ENCODE measurements at places on chromosomes 6 and 20. TPM values are rescaled to one million over a fixed set of nuclear protein-coding genes. Genes with fewer than 3 reads are reported as not detected.

- no peak for ATAC-seq
Measured at GRCh38 chr20:59788196-59788735, 145.2 kb downstream of the SYCP2 start.

DNA sequence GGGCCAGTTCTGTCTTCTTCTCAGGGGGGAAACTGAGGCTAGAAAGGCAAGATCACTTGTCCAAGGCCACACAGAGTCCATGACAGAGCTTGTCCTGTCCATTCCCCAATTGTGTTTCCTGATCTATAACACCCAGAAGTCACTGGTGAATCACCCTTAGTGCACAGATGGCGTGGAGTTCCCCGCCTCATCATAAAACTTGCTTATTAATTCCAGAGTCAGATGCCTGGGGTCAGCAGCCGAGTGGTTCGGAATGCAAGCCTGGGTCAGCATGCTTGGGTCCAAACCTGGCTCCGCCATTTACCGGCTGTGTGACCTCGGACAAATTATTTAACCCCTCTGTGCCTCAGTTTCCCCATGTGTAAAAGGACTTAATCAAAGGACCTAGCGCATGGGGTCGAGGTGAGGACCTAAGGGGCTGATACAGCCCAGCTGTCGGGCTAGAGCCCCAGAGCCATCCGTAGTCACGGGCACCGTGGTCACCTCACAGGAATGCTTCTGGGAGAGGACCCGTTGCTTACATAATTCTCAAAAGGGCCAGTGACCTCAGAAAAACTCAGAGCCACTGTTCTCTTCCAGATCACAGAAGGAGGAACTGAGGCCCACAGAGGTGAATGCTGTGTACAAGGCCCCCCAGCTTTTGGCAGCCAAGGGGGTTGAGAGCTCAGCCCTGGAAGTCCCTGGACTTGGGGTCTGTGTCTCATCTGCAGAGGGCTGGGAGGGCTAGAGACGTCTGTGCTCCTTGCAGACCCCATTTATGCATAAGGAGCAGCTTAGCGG is 1.4 kb upstream of the ZBP1 start:
- no peak for ATAC-seq

- no peak for ATAC-seq
Measured at GRCh38 chr6:170248111-170248805, 42.6 kb downstream of the DLL1 start.

- peak; percentile 72 for ATAC-seq
Measured at GRCh38 chr20:20491110-20491783, 123.3 kb downstream of the INSM1 start.

DNA sequence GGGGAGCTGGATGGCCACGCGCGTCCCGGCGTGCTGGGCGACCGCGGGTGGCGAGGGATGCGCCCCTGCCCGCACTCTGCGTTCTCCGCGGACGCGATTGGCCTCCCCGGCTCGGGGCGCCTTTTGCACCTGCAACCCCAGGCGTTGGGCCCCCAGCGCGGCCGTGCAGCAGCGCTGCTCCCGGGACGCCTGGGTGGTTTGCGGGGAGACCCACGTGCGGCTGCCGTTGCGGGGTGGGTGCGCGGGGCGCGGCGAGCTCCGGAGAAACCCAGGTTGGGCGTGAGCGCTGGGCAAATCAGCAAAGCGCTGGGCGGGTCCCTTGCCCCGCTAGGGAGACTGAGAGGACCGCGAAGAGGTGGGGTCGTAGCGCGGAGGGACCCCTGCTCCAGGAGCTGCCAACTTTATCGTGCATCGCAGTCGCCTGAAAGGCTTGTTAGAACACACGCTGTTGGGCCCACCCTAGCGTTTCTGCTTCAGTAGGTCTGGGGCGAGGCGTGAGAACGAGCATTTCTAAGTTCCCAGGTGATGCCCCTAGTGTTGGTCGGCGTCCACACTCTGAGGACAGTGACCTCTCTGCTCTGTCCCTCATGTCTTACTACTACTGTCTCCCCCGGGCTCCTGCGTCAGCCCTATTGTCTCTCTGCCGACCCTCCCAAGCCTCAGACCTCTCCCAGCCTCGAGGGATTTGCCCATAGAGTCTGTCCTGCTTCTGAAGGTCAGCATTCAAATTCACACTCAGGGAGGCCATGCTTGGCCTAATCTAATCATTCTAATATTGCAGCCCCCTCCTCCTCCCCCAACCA is 538 bp upstream of the ZFP64 start:
- ATAC-seq: peak; percentile 57

DNA sequence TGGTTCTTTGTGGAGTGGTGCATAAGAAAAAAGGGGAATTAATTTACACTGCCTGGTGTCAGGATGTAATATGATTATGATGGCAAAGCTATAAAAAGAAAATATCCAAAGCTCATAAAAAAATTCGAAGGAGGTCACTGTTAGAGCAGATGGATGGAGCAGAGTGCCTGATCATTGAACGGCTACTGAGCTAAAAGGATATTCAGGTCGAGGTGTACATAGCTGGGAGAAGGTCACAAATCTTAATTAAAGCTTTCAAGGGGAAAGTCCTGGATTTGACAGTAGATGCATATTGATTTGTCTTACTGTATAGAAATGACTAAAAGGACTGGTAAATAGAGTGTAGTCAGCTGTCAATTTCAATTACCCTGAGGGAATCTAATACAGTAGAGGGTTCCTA is 84.4 kb downstream of the PKIB start:
- ATAC-seq: no peak

GRCh38 chr20:17438436-17439039 is 92.6 kb downstream of the BFSP1 start:
- no peak for ATAC-seq

GRCh38 chr6:43951756-43952675 is 175.2 kb downstream of the MRPL14 start:
- no peak for ATAC-seq

DNA sequence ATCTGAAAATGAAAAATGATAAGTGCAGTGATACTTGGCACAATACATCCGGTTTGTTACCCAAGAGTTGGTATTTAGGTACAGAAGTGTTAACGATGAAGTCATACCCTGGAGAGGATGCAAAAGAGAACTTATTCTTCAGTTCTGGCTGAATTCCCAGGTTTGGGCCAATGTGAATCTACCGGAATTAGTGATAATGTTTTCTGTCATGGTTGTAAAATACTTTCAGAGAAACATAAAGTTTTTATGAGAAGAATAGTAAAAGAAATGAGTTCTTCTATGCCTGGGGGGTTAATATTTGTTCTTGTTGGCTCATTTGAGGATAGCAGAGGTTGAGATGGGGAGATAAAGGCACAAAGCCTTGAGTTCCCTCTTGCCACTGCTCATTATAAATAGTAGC is 509.9 kb upstream of the POU3F2 start:
- ATAC-seq: no peak

GRCh38 chr20:13865791-13866351 is 81.0 kb downstream of the NDUFAF5 start:
- no peak for ATAC-seq

DNA sequence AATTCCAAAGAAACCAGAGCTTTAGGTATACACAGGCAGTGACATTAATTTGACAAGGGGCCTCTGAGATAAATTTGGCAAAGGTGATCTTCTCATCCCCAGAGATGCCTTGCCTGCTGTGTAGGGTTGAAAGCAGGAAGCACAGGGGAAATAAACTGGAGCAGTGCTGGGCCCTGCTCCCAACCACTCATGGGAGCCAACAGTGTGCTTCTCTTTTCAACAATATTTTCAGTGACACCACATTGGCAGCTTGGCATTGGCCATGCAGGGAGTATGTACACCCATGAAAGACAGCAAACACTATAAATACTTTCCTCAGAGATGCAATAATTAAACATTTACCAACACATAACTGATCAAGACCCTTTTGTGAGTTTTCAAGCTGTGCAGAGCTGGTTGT is 90.7 kb upstream of the F13A1 start:
- no peak for ATAC-seq

DNA sequence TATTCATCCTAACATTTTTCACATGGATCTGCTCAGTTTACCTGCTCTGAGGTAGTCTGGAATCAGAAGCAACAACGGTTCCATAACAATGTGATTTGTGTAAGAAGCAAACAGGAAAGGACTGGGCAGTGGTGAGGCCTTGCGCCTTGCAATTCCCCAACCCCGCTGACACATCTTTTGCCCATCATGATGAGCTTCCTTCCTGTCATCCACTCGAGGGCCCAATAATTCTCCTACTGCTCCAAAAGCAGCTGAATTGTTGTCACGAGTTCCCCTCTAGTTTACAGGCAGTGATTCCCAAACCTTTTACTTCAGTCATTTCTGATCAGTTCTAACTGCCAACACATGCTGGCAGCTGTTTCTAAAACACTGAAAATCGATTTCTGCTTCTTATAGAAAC is 22.9 kb downstream of the STX7 start:
- ATAC-seq: no peak

GRCh38 chr6:19925533-19925932 is 88.4 kb downstream of the ID4 start:
- no peak for ATAC-seq

DNA sequence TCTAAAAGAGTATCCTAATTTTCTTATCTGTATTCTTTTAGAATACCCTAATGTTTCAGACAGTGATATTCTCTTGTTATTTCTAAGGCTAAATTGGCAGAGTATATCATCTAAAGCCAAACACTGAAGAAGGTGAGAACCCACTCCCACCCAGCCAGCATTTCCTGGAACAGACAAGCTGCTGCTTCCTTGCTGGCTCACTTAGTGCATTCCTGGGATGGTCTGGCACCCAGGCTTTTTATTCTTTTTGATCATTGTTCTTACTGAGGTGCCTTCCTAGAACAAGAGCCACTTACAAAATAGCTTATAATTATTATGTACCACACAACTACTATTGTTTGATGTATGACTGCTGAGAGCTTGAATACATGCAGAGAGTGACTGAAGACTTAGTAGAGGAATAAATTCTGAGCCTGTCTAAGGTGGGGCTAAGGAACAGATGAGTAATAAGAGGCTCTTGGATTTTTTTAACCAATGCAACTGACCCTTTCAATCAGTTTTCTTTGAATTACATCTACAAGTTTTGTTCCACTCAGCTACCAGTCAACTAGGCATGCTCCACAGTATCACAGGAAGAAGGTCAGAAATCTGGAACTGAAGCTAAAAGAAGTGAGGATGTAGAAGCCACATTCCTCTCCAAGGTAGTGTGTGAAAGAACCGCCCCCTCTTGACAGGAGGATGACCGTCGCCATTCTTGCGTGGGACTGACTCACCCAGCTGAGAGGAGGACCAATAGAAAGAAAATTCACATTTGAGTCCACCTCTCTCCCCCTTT is 30.1 kb downstream of the PRPH2 start:
- ATAC-seq: peak; percentile 55

DNA sequence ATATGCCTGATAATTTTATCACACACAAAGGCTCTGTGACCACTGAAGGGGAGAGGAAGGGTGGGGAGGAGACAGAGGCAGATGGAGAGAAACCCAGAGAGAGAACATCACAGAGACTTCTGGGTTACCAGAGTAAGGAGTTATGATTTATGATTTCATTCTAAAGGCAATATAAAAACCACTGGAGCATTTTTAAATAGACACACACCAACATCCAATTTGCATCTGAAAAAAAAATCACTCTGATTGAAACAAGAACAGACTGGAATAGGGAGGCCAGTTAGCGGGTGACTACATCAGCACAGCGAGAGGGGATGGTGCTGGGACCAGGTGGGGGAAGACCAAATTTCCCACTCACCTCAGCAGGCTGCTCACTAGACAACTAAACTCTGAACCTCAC is 104.8 kb downstream of the AGPAT4 start:
- ATAC-seq: no peak

DNA sequence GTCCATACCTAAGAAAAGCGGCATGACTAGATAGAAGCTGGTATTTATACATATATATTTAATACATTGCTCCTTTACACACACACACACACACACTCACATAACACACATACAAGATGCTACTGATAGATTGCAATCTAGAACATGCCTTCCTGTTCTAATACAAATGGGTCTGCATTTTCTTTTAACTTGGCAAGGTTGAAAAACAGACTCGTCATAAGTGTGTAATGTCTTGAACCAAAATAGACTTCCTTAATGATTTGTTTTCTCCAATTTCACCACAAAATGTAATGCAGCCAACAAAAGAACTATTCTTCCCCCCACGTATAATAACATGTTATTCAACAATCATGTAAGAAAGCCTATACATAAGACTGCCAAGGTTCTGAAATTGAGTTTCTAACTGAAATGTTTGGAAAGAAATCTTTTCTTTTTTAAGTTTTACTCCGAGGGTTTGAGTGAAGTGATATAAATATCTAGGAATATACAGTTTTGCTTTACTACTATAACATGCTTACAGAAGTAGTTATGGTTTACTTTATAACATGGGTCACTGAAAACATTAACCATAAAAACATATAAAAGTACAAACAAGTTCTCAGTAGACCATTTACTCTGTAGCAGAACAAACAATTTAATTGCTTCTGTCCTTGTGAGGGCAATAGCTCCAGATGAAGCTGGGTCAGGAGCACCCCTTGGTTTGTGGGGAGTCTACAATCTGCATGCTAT is 207.5 kb downstream of the FOXC1 start:
- no peak for ATAC-seq

DNA sequence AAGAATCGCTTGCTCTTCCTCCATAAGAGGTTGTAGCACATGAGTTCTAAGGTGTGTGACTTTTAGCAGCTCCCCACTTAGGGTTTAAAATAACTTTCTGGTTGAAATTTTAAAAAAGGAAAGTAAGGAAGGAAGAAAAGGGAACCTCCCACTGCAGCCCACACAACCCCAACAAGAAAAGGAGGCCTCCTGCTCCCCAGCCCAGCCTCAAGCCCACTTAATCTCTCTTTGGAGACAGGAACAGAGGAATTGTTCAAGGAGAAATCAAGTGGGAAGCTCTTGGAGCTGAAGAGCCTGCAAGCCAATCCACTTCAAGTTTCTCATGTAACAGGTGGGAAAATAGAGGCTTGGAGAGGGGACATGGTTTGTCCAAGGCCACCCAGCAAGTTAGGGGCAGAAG is 39.1 kb upstream of the PREX1 start:
- no peak for ATAC-seq

DNA sequence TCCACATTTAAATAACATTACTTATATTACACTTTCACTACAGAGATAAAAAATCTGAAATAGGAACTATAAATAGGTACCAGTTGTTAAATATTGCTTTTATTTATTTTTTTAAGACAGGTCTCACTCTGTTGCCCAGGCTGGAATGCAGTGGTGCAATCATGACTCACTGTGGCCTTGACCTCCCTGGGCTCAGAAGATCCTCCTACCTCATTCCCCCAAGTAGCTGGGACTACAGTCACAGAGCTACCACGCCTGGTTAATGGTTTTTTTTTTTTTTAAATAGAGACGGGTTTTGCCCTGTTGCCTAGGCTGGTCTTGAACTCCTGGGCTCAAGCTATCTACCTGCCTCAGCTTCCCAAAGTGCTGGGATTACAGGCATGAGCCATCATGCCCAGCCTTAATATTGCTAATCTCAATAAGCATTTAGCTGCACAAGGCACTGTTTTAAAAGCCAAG is 17.3 kb downstream of the EEF1E1 start:
- no peak for ATAC-seq

Gene LRFN2
- total RNA-seq: not detected

Gene PHACTR1
- 0.05 TPM for total RNA-seq

Gene MARCKS
- 0.40 TPM for total RNA-seq

Gene PRRT1
- 0.17 TPM for total RNA-seq

Gene GLP1R
- total RNA-seq: not detected

Gene HLA-DQB1
- total RNA-seq: 25.5 TPM

Gene ZNF76
- total RNA-seq: 44.3 TPM

Gene UNC5CL
- 6.7 TPM for total RNA-seq

Gene SLC17A9
- 5.2 TPM for total RNA-seq

Gene TCF21
- not detected for total RNA-seq
